ENCODE measurements at places on chromosomes 1 and 21. TPM values are rescaled to one million over a fixed set of nuclear protein-coding genes. Genes with fewer than 3 reads are reported as not detected.

DNA sequence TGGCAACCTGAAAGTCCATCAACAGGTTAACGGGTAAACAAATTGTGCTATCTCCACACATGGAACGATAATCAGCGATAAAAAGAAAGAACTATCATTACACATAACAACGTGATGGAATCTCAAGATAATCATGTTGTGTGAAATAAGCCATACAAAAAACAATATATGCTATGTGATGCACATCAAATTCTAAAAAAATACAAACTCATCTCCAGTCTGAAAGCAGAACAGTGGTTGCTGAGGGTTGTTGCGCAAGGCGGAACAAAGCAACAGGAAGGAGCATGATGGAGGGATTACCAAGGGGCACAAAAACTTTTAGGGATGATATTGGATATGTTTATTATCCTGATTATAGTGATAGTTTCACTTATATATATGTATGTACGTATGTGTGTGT, 324.8 kb downstream of the VAV3 start:
- no peak for DNase-seq

Gene TMEM269
- total RNA-seq, result not detected

DNA sequence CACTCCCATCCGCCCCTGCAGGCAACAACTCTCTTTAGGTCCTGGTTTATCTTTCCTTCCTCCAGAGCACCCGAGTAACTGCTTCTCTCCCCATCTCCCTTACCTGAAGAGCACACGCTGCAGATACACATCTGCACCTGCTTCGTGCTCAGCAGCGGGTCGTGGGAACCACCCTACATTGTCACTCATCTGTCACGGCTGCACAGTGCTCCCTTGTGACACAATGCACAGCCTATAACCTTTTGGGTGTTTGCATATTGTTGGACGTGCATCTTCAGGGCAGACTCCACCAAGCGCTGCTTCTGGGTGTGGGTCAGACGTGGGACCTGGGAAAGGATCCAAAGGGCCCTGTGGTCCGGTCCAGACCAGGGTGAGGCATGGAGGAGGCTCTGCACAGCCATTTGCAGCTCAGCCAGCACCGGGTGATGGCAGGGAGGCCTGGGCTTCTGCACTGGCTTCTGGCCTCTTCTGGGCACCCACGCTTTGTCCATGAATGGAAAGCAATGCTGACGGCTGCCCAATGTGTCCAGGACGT, 42.5 kb downstream of the WDR4 start:
- DNase-seq, result peak; percentile 68

DNA sequence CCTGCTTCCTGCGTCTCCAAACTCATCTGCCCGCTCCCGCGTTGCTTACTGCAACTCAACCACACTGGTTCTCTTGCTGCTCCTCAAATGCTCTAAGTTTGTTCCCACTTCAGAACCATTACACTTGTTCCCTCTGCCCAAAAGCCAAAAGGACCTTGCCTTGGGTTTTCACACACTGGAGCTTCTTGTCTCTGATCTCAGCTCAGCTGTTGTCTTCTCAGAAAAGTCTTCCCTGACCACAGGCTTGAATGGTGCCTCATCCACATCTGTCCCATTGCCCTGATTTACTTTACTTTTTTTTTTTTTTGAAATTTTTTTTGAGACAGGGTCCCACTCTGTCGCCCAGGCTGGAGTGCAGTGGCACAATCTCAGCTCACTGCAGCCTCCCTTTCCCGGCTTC, 44.3 kb upstream of the SYT14 start:
- no peak for DNase-seq

DNA sequence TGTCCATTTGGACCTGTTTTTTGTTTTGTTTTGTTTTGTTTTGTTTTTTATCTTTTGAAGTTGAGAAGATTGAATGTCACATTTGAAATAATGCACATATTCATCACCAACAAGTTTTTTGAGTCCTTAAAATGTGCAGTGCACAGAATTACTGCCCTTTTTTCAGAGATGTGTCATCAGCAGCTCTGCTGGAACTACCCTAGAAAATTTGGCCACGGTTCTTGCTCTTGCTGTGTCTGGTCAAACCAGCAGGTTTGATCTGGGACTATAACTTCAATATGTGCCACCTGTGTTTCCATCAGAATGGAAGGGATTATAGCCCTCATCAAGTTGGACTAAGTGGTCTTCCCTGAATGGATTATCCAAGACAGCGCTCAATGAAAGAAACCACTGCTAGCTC, 24.1 kb upstream of the CNN3 start:
- no peak for DNase-seq

Gene CLCA2
- not detected for total RNA-seq

GRCh38 chr1:54054438-54054749, 986 bp downstream of the TCEANC2 start:
- no peak for DNase-seq

DNA sequence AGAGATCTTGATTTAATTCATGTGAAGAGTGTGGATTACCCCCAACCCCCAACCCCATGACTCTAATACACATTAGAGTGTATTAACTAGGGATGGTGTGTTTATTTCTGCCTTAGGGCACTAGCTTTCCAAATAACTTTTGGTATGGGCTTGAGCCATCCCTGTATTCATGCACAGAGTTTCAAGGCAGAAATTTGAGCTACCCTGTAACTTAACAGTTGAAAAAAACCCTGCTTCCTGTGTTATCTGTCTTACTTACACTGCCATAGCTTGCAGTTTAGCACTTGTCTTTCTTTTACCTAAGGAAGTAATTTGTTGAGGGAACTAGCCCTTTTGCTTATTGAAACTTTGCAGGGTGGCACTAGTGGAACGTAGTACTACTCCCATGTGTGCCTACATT, 6.3 kb downstream of the SRSF11 start:
- DNase-seq, result no peak

Gene HENMT1
- total RNA-seq, result 1.1 TPM

GRCh38 chr1:248817065-248817464, 8.7 kb downstream of the SH3BP5L start:
- peak; percentile 86 for DNase-seq

Gene SPRR3
- total RNA-seq, result not detected

Gene NBPF4
- not detected for total RNA-seq

GRCh38 chr21:34235514-34235913, 128.3 kb upstream of the KCNE2 start:
- no peak for DNase-seq

Gene CNR2
- total RNA-seq, result not detected

Gene BARHL2
- not detected for total RNA-seq

DNA sequence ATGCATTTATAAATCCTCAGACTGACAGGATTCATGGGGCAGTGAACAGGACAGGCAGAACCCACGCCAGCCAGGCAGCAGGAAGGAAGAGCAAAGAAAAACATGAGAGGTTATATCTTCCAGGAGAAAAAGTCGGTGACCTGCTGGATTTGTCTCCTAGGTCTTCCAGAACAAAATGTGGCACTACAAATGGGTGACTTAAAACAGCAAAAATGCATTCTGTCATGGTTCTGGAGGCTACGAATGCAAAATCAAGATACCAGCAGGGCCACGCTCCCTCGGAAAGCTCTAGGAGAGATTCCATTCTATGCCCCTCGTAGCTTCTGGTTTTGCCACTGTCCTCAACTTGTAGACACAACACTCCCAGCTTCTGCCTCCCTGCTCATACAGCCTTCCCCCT, 63.4 kb downstream of the PSMG1 start:
- no peak for DNase-seq

DNA sequence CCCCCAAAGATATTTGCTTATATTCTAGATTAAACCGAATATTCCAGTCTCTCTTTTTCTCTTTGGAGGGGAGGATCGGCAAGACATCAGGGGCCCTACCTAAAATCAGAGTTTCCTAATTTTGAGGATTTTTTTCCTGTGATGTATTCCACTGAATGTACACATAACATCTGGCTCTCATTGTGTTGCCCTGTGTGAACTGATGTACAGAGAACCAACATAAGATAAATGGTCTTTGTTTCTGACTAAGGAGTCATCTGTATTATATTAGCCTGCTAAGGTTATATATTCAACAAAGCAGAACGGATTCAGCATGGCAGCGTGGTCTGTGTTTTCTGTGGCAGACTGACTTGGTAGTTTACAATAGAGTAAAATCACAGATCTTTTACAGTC, 114.8 kb upstream of the NCAM2 start:
- no peak for DNase-seq

DNA sequence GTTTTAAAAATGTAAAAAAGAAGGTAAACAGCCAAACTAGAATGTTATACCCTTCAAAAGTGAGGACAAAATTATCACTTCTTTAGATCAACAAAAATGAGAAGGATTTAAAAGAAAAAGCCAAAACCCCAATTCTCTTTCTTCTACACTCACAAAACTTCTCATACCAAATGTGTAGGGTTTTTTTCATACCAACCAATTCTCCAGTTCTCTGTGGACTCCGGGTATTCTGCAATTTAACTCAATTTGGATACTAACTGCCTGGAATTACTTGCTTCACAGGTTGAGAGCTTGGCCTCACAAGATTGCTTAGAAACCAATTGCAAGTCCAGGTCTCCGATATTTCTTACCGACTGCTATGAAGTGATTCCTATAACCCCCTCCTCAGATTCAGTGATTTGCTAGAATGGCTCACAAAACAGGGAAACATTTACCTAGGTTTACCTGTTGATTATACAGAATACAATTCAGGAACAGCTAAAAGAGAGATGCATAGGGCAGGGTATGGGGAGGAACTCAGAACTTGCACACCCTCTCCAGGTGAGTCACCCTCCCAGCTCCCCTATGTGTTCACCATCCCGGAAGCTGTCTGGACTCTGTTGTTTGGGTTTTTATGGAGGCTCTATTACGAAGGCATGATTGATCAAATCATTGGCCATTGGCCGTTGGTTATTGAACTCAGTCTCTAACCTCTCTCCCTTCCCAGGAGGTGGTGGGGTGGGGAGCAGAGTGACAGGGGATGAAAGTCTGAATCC, 67.1 kb downstream of the CAMTA1 start:
- no peak for DNase-seq

Gene TNFRSF9
- total RNA-seq, result 0.22 TPM

- peak; percentile 51 for DNase-seq
These were observed 68.2 kb downstream of the RNF187 start for GRCh38 chr1:228555074-228555994.

DNA sequence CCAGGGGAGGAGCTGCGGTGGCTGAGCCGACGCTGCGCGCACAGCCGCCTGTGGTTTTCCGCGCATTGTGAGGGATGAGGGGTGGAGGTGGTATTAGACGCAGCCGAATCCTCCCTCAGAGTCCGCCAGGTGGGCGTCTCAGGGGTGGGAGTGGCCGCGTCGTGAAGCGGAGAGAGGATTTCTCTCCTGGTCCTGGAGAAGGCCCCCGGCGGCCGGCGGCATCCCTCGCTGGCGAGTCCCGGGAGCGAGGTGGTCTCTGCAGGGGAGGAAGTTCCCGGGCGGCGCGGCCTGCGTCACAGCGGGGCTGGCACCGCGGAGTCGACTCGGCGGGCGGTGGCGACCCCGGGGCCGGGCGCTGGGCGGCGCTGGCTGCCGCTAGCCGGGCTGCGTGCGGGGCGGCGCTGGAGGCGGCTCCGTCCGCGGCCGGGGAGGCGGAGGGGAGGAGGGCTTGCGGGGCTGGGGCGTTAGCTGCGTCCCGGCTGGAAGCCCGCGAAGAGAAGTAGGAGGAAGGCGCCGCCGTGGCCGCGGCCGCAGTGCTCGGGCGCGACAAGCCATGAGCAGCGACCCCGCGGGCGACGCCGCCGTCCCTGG, at the start of gene LRRC8C:
Gene LRRC8C (plus strand): TSS at position 464 of the 591 bp plus-strand sequence. CDS start 53,354 bp downstream, outside the sequence.
- peak; percentile 95 for DNase-seq

Gene PGLYRP4
- not detected for total RNA-seq

DNA sequence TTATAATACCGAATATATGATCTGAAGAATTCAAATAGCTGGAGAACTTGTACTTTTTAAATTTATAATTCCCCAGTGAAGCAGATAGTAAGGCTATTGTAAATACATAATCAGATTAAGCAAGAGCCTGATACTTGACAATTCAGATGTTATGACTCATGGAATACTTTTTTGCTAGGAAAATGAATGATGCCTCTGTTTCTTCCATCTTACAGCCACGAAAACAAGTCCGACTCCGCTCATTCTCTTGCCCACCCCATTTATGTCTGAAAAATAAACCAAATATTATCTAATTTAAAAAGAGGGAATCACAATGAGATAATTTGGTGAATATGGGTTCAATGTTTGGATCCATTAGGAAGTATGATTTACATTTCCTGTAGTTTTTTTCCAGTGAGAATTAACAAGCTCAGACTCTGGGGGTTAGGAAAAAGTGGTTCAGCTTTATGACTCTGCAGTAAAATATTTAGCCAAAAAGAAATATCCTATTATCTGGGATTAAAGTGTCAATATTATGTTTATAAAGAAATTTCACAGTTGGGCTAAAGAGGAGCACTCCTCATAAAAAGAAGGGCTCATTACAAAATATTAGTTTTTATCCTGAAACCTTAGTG, 50.4 kb upstream of the DAB1 start:
- no peak for DNase-seq

- DNase-seq, result no peak
These were observed 4.2 kb downstream of the CELA2A start for GRCh38 chr1:15460708-15461095.

Gene COL11A1
- 0.13 TPM for total RNA-seq

- no peak for DNase-seq
These were observed at the start of gene CSMD2 for GRCh38 chr1:34164771-34165391. Gene CSMD2, minus strand, starts transcription at chr1:34165230. Its CDS starts 133 bp downstream, at chr1:34165097.

- no peak for DNase-seq
These were observed 433.8 kb downstream of the PLPP3 start for GRCh38 chr1:56145581-56145980.

Gene CFHR3
- not detected for total RNA-seq

Gene PYCR2
- total RNA-seq, result 68.6 TPM

GRCh38 chr1:27634985-27635367, at the start of gene FGR:
Gene FGR, minus strand, starts transcription at chr1:27635185. Its CDS starts 11,269 bp downstream, at chr1:27623916.
- peak; percentile 86 for DNase-seq

GRCh38 chr1:204169858-204170257, 3.7 kb upstream of the REN start:
- no peak for DNase-seq

- DNase-seq, result no peak
These were observed 7.9 kb downstream of the FYB2 start for GRCh38 chr1:56811331-56811730.

DNA sequence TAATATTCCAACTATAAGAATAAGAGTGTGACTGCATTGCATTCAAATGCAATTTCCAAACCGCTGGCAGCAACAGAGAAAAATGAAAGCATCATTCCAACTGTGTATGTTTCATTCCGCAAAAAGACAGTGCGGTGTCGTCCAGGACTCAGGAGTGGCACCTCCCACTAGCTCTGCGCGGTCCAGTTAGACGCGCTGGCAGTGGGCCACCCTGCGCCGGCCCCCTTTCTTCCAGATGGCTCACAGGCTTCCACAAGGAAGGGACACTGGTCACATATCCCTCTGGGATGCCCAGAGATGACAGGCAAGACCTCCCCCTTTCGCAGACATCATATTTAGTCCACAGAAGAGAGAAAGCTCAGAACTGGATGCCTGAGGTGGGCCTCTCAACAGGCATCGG, 11.9 kb downstream of the WRAP73 start:
- DNase-seq, result peak; percentile 36

Gene RGS4
- 10.7 TPM for total RNA-seq

Gene SH2D1B
- total RNA-seq, result not detected

DNA sequence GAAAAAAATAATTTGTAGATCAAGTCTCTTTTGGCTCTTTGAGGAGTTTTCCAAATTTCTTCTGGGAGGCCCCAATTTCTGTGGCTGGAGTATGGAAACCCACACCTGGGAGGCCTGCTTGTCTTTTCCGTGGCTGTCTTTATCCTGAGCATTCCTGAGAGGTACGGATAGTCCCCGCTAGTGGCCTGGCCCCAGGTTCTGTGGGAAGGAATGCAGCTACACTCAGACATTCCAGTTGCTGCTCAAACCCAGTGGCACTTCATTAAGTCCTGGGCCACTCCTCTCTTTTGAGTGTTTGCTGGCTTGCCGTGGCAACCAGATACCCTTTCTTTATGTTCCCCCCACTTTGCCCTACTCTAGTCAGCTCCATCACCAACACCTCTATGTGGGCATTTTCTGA, 310.4 kb downstream of the ASTN1 start:
- no peak for DNase-seq

Data from cardiac septum (tissue), 1 donor.